ENCODE measurements at places on chromosomes 5 and 9. TPM values are rescaled to one million over a fixed set of nuclear protein-coding genes. Genes with fewer than 3 reads are reported as not detected.

DNA sequence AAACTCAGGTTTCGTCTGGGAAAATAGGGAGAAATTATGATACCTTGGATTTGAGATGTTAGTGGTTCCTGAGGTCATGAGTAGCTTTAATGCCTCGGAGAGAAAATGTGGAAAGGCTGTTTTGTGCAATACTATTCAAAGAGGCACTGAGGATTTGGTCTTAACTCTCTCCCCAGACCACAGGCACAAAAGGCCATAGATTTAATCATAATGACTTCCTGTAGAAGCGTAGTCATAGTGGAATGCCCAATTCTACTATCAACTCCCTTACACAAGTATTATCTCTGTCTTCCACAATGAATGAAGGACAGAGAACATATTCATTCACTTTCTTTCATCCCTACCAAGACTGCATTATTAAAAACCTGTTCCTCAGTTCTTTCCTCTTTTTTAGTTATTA lies 153.0 kb upstream of the FTMT start:
- H3K27me3 ChIP-seq = no peaks in the 10 kb centered on the region
- H3K36me3 ChIP-seq = no peaks in the 10 kb centered on the region
- H3K4me3 ChIP-seq = no peak overlapping the region
- DNase-seq = no peak
- no peaks in the 10 kb centered on the region for H3K4me1 ChIP-seq

DNA sequence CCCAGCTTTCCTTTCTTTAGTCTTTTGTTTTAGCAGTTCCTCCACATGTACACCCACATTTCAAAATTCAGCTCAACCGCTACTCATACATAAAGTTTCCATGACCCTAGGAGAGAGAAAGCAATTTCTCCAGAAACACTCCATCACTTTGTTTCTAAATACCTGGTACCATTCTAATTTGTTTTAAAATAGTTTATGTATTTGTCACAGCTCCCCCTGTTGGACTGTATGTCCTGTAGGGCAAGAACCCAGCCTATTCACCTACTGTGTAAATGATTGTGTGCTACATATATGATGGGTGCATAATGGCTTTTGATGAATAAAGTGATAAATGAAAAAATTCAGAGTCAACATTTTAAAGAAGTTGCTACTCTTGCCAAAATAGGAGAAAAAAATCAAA lies 139.1 kb downstream of the COX7C start:
- no peaks in the 10 kb centered on the region for H3K36me3 ChIP-seq
- no peak overlapping the region for H3K27ac ChIP-seq
- no peak for DNase-seq

DNA sequence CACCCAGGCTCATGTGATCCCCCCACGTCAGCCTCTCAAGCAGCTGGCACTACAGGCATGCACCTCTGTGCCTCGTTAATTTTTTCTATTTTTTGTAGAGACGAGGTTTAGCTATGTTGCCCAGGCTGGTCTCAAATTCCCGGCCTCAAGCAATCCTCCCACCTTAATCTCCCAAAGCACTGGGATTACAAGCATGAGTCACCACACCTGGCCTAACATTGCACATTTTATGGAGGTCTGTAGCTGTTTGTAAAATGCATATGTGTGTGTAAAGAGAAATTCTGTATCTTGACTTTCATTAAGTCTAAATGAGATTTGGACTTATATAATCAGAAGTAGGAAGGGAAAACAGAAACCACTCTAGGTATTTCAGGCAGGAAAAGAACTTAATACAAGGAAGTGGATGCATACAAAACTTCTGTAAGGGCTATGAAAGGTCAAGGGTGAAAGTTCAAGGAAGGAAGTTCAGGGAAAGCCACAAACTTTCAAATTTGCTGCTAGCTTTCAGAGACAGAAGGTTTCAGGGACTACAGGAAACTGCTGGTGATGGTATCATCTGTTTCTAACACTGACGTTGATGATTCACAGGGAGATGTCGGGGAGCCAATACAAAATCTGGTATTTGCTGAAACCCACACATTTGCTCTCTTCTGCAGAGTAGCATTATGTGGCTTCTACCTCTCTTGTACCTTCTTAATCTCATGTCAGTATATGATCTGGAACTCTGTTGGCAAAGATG lies 209.4 kb downstream of the PIK3R1 start:
- H3K4me1 ChIP-seq = no peaks in the 10 kb centered on the region
- no peaks in the 10 kb centered on the region for H3K36me3 ChIP-seq
- no peak for DNase-seq
- no peak overlapping the region for H3K4me3 ChIP-seq
- H3K27me3 ChIP-seq = no peaks in the 10 kb centered on the region
- no peak overlapping the region for H3K27ac ChIP-seq

MYMK gene
- total RNA-seq = not detected

- no peak overlapping the region for H3K27ac ChIP-seq
- peaks cover 4% of the 10 kb centered on the region for H3K4me1 ChIP-seq
- no peak for DNase-seq
- no peaks in the 10 kb centered on the region for H3K27me3 ChIP-seq
- H3K4me3 ChIP-seq = no peak overlapping the region
These were observed 7.5 kb upstream of the ANKRD33B start for GRCh38 chr5:10556289-10556807.

KCNV2 gene
- total RNA-seq = not detected

DNA sequence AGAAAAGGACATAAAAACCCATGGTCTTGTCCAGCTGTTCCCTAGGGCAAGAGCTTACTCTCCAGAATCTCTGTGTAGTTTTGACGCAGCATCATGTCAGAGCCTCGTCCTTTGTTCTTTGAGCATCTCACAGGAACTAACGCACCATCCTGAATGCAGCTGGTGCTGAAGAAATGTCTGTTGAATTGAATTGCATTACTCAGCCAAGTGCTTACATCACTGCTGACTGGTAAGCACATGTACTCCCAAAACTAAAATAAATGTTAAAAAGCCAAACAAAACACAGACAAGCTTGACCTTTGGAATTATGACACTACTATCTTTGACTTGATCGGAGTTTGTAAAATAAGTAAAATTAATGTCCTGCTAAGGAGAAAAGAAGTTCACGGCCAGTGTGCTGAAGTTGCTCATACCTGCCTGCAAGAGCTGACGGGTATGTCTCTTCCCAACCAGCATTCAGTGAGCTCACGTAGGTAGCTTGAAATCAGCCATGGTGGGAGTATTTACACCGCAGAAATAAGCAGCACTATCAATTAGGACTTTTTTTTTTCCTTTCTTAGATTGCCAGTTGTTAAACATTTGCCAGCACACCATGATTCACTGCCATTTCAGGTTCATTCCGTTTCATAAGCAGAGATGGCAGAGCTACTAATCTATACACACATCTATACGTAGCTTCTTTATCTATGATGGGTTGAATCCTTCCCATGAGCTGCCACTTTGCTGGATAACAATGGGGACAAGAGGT lies 310.6 kb upstream of the MSX2 start:
- no peak for DNase-seq
- H3K4me3 ChIP-seq = no peak overlapping the region
- no peaks in the 10 kb centered on the region for H3K36me3 ChIP-seq
- H3K27me3 ChIP-seq = no peaks in the 10 kb centered on the region
- H3K4me1 ChIP-seq = no peaks in the 10 kb centered on the region

GRCh38 chr5:75964008-75964407 lies 119.2 kb upstream of the SV2C start:
- no peaks in the 10 kb centered on the region for H3K36me3 ChIP-seq
- no peak for DNase-seq
- no peak overlapping the region for H3K27ac ChIP-seq
- H3K4me1 ChIP-seq = no peaks in the 10 kb centered on the region
- no peaks in the 10 kb centered on the region for H3K27me3 ChIP-seq

FXN gene
- total RNA-seq = 36.3 TPM

GRCh38 chr9:118000581-118000980 lies 296.4 kb downstream of the TLR4 start:
- DNase-seq = no peak
- H3K4me1 ChIP-seq = no peaks in the 10 kb centered on the region
- no peak overlapping the region for H3K4me3 ChIP-seq
- H3K36me3 ChIP-seq = no peaks in the 10 kb centered on the region

LHFPL2 gene
- 5.6 TPM for total RNA-seq

GRCh38 chr9:91060520-91061343 lies 259.1 kb downstream of the SYK start:
- H3K36me3 ChIP-seq = no peaks in the 10 kb centered on the region
- no peak overlapping the region for H3K4me3 ChIP-seq
- DNase-seq = peak; percentile 20

DNA sequence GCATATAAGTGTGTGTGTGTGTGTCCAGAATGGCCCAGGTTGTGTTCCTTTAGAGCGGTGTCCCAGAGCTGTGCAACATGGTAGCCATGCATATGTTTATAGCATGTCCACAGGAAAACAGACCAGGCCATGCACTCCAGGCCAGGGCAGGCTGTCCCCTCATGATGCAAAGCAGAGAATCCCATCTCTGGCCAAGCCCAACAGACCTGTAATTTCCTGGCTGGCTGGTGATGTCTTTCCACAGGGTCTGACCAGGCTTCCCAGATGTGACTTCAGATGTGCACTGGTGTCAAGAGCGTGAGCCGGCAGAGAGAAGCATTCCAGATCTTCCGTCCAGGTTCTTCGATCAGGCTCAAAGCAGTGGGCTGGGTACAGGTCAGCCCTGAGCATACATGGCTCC lies 21.1 kb upstream of the TCF7 start:
- H3K36me3 ChIP-seq = no peaks in the 10 kb centered on the region
- H3K27ac ChIP-seq = no peak overlapping the region
- DNase-seq = no peak

GRCh38 chr9:131191857-131192256 lies 66.5 kb downstream of the NUP214 start:
- peaks cover 96% of the 10 kb centered on the region for H3K36me3 ChIP-seq
- no peaks in the 10 kb centered on the region for H3K27me3 ChIP-seq
- H3K4me1 ChIP-seq = no peaks in the 10 kb centered on the region
- H3K4me3 ChIP-seq = no peak overlapping the region
- H3K27ac ChIP-seq = no peak overlapping the region

GRCh38 chr5:74282490-74282889 lies 358.0 kb downstream of the ENC1 start:
- no peaks in the 10 kb centered on the region for H3K27me3 ChIP-seq
- peaks cover 4% of the 10 kb centered on the region for H3K4me1 ChIP-seq
- DNase-seq = no peak
- H3K27ac ChIP-seq = no peak overlapping the region
- no peaks in the 10 kb centered on the region for H3K36me3 ChIP-seq

Measured in heart left ventricle (tissue), 16 donors.